Sigmoid colon (tissue), 7 donors: ENCODE measurements at places on chromosomes 5 and 9. TPM values are rescaled to one million over a fixed set of nuclear protein-coding genes. Genes with fewer than 3 reads are reported as not detected.

- DNase-seq: no peak
- no peaks in the 10 kb centered on the region for H3K4me1 ChIP-seq
- no peak overlapping the region for H3K27ac ChIP-seq
- no peaks in the 10 kb centered on the region for H3K27me3 ChIP-seq
- no peaks in the 10 kb centered on the region for H3K36me3 ChIP-seq
- no peak overlapping the region for H3K4me3 ChIP-seq
Measured at GRCh38 chr5:131521252-131521651, 113.8 kb downstream of the RAPGEF6 start.

DNA sequence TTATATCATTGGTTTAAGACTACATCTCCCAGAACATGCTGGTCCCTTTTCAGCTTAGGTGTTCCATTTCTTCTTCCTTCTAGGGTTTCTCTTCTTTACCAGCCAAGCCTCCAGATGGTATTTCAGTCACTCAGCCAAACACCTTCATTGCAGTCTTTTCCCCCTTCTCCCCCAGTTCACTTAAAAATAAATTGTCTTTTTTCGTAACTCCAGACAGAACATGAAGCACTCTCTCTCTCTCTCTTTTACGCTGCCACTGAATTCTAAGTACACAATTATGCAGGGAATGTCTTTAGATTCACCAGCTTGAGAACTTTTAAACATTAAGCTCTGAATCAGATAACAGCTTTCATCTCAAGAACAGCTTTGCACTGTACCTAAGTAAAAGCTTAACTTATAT lies 419.7 kb upstream of the BRINP1 start:
- no peak for DNase-seq
- no peaks in the 10 kb centered on the region for H3K4me1 ChIP-seq
- H3K4me3 ChIP-seq: no peak overlapping the region
- H3K27ac ChIP-seq: no peak overlapping the region
- no peaks in the 10 kb centered on the region for H3K36me3 ChIP-seq

Gene PELO
- 41.5 TPM for total RNA-seq

- no peak overlapping the region for H3K4me3 ChIP-seq
- DNase-seq: no peak
- H3K4me1 ChIP-seq: peaks cover 10% of the 10 kb centered on the region
- no peak overlapping the region for H3K27ac ChIP-seq
Measured at GRCh38 chr5:141965071-141965470, 3.8 kb upstream of the RNF14 start.

DNA sequence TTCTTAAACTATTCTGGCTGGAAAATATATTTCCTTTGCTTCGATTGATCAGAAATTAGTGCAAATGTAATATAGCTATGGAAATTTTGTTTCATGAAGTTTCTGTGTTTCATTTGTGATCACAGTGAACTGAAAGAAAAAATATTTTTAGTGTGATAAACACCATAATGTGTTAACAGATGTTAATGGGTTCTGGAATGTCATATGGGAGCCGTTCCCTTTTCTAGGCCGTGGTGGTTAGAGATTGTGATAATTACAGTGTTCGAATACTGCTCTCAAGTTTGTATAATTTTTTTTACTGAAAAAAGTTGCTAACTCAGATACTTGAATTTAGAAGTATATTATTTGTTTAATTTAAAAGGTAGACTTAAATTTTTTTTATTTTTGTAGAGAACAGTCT lies 19.3 kb downstream of the GAPVD1 start:
- H3K36me3 ChIP-seq: no peaks in the 10 kb centered on the region
- no peak for DNase-seq
- H3K4me1 ChIP-seq: peaks cover 7% of the 10 kb centered on the region
- H3K27ac ChIP-seq: no peak overlapping the region
- no peak overlapping the region for H3K4me3 ChIP-seq

Gene CDX1
- total RNA-seq: 1.4 TPM

DNA sequence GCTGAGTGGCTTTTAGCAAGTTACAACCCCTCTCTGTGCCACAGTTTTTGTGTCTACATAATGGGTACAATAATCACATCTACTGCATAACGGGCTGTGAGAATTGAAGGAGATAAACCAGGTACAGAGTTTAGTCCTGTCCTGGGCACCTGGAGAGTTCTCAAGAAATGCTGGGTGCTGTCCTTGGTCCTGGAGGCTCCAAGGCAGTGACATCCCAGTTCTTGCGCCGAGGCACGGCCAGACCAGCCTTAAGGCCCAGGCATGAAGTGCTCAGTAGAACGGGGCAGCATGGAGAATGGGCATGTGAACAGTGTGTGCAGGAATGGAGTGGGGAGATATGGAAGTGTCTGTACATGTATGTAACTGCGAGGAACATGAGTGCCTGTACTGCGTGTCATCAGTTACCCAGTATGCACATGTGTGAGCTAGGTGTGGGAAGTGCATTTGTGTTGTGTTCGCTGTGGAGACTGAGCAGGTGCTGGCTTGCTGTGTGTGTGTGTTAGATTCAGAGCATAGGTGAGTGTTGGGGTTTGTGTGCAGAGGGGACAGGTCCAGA lies 6.3 kb upstream of the UNC5A start:
- H3K36me3 ChIP-seq: no peaks in the 10 kb centered on the region
- no peak for DNase-seq
- no peak overlapping the region for H3K4me3 ChIP-seq

- no peaks in the 10 kb centered on the region for H3K36me3 ChIP-seq
- H3K4me3 ChIP-seq: no peak overlapping the region
- no peak overlapping the region for H3K27ac ChIP-seq
- no peaks in the 10 kb centered on the region for H3K4me1 ChIP-seq
- H3K27me3 ChIP-seq: no peaks in the 10 kb centered on the region
- peak; percentile 47 for DNase-seq
Measured at GRCh38 chr5:176888016-176888864, 10.9 kb downstream of the HK3 start.

DNA sequence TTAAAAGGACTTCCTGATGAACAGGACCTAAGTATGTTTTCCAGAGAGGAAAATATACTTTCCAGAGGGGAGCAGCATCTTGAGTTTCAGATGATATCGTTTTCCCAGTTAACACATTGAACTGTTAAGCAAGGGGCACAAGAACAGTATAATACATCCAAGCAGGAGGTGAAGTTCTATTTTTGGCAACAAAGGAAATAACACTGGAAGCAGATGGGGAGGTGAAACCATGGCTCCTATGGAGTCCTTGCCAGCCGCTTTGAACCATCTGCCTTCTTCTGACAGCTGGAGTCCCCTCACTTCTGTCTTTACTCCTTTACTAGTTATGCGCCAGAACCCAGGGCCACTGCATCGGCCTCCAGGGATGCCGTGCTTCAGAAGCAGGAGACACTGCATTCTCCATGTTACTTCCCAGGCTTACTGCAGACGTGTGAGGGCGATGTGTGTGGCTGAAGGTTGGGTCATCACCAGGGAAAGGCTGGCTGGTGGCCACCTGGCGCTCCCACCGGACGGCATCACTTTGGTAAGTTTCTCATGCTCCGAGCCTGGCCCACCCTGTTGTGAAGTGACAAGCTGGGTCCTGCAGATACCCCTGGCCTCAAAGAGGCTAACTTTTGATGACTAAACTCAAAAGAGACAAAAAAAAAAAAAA lies 77.8 kb downstream of the TTLL11 start:
- DNase-seq: no peak
- H3K4me1 ChIP-seq: peaks cover 21% of the 10 kb centered on the region
- no peak overlapping the region for H3K27ac ChIP-seq
- no peaks in the 10 kb centered on the region for H3K36me3 ChIP-seq
- H3K4me3 ChIP-seq: no peak overlapping the region
